ENCODE measurements at places on chromosomes 3 and 15.

DNA sequence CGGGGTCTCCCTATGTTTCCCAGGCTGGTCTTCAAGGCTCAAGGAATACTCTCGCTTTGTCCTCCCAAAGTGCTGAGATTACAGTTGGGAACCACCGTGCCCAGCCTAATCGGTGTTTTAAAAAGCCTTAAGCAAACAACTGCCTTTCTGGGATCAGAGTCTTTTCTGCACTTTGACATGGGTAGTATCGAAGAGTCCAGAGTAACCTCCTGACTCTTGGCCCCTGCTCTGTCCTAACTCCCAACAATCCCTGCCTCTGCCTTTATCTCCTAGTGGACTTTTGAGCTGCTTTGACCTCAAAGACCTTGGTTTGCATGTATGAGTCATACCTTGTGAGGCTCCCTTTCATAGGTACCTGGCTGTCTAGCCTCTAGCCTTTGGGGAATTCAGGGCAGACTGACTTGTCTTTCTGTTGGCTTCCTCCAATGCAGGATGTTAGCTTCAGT is 21.0 kb upstream of the HACD2 start:
- no peak for DNase-seq

DNA sequence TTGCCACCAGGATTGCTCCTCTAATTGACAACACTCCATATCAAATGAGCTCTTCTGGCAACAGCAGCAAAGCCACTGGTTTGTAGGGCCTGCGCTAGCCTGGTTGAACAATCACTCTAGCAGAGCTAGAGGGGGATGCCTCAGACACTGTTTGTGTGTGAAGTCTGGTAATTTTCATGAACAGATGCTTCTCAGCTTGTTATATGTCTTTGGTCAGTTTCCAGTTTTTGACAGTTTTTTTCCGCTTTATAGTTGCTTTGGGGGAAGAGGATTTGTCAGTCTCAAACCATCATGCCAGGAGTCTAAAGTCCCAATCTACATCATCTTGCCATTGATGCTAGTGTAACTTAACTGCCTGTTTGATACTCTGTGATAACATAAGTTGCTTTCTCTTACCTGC is 136.0 kb downstream of the HCN4 start:
- no peak for DNase-seq

DNA sequence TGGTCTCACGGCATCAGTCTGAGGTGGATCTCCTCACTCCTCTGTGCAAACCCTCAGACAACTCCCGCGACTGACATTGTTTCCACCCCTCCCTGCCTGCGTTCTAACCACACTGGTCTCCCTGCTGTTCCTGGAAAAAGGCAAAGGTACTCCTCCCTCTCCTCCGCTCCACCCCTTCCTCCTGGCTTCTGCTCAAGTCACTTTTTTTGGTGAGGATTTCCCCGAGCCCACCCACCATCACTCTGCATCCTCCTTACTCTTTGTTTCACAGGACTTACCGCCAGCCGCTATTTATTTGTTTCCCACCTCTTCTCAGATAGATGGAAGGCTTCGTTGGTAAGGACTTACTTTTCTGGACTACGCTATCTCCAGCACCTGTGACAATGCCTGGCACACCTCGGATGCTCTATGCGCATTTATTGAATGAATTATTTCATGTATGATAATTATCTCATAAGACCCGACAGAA is 25.6 kb downstream of the PRR23E start:
- no peak for DNase-seq

- no peak for DNase-seq
Measured at GRCh38 chr3:188185717-188186251, 31.8 kb downstream of the LPP start.

DNA sequence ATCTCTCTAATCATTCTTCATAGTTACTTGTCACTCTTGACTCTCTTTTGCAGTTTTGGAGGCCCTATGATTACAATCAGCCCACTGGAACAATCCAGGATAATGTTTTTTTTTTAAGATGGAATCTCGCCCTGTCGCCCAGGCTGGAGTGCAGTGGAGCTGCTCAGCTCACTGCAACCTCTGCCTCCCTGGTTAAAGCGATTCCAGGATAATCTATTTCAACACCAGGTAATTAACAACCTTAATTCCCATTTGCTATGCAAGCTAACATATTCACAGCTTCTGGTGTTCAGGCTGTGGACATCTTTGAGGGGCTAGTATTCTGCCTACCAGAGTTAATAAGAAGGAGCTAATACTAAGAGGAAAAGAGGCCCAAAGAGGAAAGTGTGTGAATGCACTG is 1.1 kb upstream of the BLOC1S6 start:
- no peak for DNase-seq
